ENCODE measurements at places on chromosomes 5 and 9.

- DNase-seq, result no peak
These were observed 13.8 kb downstream of the CCDC180 start for GRCh38 chr9:97321251-97321650.

DNA sequence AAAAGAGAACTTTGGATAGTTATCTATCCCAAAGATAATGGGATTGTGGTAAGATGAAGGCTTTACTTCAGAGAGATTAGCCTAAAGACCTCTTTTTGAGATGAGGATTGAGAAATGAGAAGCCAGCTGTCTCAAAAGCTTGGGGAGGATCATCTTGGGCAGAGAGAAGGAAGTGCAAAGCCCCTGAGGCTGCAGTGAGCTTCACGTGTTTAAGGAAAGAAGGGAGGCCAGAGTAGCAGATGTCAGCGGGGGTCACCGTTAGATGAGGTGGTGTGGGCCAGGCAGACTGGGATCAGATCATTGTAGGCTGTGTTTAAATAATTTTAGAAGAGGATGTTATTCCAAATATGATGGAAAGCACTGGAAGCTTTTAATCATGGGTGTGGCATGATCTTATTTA is 270.1 kb downstream of the ARHGEF28 start:
- DNase-seq, result no peak

DNA sequence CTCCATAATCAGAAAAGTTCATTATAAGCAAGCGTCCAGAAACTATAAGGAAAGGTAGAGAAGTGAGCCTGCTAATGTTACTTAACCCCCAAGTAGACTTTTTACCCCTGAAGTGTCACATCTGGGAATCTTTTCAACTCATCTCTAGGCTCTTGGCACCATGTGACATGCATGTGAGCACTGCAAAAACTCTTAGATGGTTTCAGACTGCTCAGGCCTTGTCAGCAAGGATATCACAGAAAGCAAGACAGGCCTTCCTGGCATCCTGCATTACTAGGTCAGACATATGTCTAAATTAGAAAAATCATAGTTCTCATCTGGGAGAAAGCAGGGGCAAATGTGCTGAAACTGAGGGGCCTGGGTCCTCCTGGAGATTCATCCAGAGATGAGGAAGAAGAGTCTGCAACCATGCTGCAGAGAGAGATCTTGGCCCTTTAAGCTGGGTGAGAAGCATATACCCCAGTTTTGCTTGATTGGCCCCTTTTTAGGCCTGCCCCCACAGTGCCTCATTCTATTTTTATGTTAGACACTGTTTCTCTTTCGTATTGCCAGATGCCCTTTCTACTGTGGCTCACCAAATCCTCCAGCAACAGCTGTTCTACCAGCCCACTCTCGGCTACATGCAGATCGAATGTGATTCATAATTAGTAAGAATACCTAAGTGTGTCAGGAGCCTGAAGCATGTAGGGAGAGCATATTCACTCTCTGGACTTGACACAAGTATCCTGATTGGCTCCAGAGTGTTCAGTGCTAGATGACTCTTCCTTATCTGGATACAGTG is 19.0 kb downstream of the TMEM8B start:
- DNase-seq, result no peak

DNA sequence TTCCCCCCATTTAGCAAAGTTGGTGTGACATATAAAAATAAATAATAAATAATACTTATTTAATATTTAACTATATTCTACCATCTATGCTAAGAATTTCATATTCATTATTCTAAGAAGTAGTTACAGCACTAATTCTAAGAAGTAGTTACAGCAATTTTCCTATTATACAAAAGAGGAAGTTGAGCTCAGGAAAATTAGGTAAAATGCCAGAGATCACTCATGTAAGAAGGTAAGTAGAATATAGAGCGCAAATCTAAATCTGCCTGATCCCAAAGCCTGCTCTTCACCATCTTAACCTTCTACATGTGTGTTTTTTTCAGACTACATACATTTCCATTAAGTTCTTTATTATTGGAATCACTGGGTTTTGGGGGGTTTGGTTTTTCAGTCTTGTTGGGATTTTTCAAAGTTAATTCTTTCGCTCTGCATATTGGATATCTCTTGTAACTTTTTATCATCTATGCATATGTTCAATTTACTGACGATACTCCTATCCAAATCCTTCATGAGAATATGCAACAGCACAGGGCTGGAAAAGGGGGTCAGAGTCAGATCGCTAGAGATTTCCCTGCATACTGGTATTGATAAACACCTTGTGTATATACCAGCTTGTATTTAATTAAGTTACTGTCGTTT is 852.1 kb downstream of the MAT2B start:
- DNase-seq, result no peak

DNA sequence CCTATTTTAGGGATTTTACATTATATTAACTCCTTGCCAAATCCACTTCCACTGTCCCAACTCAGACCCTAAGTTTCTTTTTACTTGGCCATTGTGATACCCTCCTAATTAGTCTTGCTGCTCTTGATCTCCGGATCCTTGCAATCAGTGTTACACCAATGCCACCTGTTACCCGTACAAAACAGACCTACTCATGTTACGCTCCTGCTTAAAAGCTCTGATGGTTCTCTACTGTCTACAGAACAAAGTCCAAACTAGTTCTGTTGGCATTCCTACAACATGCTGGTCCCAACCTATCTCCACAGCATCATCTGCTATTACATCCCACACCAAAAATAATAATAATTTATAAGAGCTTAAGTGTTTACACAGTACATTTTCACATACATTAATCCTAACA is 9.8 kb downstream of the ECPAS start:
- no peak for DNase-seq

GRCh38 chr5:137128012-137128411 is 371.1 kb downstream of the SPOCK1 start:
- no peak for DNase-seq

DNA sequence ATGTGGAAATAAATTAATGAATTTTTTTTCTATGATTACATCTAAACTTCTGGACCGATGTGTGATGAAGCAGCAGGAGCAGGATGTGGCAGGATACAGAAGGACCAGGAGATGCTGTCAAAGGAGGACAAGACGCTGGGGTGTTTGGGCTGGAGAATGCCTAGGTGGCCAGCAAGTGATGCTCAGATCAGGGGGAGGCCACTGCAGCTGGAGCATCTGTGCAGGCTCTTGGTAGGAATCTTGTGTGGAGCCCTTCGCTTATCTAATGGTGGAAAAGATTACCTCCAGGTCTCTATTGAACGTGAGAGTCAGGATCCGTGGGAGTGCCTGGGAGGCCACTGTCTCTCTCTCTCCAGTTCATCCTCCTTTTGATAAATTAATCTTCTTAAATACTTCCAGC is 79.8 kb downstream of the MRPL36 start:
- DNase-seq, result no peak

GRCh38 chr9:99516657-99517049 is 294.6 kb downstream of the SEC61B start:
- no peak for DNase-seq

GRCh38 chr9:89471390-89471789 is 26.5 kb downstream of the SEMA4D start:
- DNase-seq, result no peak

GRCh38 chr5:120053841-120054240 is 410.3 kb upstream of the PRR16 start:
- DNase-seq, result no peak

GRCh38 chr9:93951655-93952118 is 3.5 kb downstream of the BARX1 start:
- DNase-seq, result peak; percentile 40

DNA sequence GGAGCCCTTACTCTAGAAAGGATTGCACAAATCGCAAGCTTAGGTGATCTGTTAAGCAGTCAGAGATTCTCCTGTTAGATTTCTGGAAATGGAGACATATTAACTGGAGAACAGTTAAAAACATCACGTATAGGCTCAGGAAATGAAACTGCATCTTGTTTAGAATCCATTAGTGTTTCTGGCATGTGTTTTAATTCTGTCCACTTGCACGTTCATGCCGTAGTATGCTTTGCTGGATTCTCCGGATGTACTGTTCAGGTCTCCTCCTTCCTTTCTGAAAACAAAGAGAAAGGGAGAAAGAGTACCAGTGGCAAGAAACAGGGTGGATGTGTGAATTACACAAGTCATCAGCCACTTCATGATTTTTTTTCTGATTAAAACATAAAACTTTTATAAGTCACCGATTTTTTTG is 2.5 kb upstream of the RGMB start:
- DNase-seq, result no peak

DNA sequence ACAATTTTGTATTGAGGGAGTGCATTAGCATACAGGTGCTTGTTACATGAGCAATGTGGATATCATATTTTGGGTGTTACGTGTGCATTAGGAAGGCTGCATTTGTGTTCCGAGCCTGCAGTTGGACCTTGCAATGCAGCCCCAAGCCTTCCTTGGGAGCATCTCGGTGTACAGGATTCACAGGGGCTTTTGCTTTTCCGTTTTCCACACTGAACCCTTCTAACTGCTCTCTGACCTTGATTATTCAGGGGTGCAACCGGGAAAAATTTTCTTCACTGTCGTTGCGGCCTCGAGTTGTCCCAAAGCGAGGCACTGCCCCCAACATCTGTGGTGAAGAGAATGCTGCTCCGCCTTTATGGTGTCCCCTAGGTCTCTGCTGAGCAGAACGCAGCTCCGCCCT is 80.1 kb upstream of the PLEKHG4B start:
- peak; percentile 41 for DNase-seq

DNA sequence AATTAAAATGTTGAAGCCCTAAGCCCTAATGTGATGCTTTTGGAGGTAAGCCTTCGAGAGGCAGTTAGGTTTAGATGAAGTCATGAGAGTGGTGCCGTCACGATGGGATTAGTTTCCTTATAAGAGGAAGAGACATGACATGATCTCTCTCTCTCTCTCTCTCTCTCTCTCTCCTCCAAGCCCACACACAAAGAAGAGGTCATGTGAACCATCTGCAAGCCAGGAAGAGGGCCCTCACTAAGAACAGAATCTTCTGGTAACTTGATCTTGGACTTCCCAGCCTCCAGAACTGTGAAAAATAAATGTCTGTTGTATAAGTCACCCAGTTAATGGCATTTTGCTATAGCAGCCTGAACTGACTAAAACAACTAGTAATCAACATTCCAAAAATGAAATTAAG is 175.5 kb downstream of the GNA14 start:
- DNase-seq, result no peak

DNA sequence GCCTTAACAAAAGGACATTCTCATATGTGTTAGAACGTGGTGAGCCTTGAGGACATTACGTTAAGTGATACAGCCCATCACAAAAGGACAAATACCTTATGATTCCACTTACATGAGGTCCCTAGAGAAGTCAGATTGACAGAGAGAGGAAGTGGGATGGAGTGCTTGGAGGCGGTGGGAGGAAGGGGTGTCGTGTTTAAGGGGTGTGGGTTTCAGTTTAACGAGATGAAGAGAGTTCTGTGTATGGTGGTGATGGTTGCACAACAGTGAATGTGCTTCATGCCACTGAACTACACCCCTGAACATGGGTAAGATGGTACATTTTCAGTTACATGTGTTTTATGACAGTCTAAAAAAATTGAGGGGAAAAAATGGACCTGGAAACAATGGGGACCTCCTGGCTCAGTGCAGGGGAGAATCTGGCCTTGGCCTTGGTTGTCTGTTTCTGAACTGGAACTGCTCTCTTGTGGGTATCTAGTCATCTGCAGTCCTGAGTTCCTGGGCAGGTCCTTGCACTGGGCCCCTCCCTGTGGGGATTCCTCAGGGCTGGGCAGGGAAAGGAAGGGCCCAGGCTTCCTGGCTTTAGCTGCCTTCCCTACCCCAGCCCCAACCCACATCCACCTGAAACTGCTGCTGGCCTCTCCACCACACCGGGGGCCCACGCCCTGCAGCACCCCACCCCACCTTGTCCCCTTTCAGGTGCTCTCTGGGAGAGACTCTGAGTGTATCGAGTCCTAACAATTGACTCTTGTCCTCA is 17.8 kb downstream of the LRRC8A start:
- no peak for DNase-seq

- DNase-seq, result no peak
These were observed 194.3 kb upstream of the MAP3K1 start for GRCh38 chr5:56620903-56621677.

GRCh38 chr5:136062366-136063274 is 33.8 kb downstream of the TGFBI start:
- DNase-seq, result peak; percentile 43

- no peak for DNase-seq
These were observed 9.3 kb downstream of the NXNL2 start for GRCh38 chr9:88544245-88544644.

- DNase-seq, result peak; percentile 74
These were observed 31.7 kb upstream of the GRHPR start for GRCh38 chr9:37390759-37391158.

DNA sequence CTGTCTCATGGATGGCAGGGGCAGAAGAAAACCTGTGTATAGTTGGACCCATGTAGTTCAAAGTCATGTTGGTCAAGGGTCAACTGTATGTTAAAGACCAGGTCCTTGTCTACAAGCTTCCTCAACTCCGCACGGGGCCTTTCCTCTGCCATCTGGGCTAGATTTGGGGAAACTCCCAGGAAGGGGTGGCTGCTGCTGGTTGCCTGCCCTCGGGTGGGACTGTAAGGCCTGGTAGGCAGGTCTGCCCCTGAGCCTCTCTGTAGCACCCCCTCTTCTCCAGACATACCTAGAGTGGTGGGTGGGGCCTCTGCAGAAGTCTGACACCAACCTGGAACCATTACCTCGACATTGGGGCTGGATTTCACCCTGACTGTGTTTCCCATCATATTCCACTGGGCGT is 15.2 kb downstream of the ENHO start:
- DNase-seq, result no peak

DNA sequence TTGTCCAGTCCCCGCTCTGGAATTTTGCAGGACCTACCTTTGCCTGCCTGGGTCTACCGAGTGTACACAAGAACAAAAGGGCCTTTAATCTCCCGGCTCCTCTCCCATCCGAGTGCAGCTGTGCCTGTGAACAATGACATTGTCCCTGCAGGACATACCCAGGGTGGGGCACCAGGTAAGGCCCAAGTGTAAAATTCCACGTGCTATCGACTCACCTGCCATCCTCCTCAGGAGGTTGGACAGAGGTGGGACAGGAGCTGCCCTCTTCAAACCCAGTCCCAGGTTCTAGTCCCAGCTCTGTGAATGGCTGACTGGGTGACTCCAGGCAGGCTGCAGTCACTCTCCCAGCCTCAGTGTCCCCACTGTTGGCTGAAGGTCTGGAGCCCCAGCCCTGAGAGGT is 159.6 kb upstream of the ALDH1B1 start:
- no peak for DNase-seq
